ENCODE measurements at places on chromosomes 16 and 17. TPM values are rescaled to one million over a fixed set of nuclear protein-coding genes. Genes with fewer than 3 reads are reported as not detected.

- peaks cover 7% of the 10 kb centered on the region for H3K4me1 ChIP-seq
- no peak overlapping the region for H3K4me3 ChIP-seq
- H3K27ac ChIP-seq, result no peak overlapping the region
- peaks cover 2% of the 10 kb centered on the region for H3K27me3 ChIP-seq
These were observed 193.9 kb downstream of the ZNF18 start for GRCh38 chr17:11803231-11803969.

Gene LSM12
- 57.9 TPM for total RNA-seq

- H3K27me3 ChIP-seq, result peaks cover 4% of the 10 kb centered on the region
- no peak overlapping the region for H3K27ac ChIP-seq
- H3K36me3 ChIP-seq, result no peaks in the 10 kb centered on the region
These were observed 5.2 kb upstream of the LIG3 start for GRCh38 chr17:34974794-34975785.

DNA sequence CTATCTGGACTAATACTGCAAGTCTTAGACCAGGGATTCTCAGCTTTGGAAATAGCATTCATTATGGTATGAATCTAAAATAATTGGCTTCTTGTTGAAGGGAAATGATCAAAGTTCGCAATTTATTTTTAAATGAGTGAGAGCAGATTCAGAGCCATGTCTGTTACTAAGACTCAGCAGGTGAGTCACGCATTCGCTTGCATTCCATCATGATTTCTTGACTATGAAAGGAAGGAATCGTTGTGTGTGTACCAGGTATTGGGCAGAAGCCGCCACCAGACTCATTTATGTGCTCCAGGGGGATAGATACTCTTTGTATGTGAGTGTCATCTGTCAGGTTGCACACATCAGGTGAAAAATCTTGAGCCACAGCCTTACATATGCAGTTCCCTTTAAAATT, 10.8 kb downstream of the GSG1L2 start:
- H3K27ac ChIP-seq, result no peak overlapping the region
- H3K36me3 ChIP-seq, result no peaks in the 10 kb centered on the region
- DNase-seq, result no peak

DNA sequence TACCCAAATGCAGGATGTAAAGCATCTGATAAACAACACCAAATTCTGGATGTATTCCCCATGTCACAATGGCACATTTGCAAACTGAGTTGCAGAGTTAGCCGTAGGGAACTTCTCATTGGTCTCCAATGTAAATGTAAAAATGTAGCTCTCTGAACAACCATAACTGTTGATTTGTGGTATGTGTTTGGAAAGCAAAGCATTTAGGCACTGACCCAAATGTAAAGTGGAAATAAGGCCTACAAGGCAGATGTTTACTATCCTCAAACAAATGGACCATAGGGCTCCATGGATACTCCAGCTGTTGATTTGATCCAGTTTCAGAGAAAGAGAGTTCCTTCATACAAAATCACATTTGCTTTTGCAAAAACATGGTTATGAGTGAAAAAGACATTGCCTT, 223.0 kb upstream of the ELAC2 start:
- H3K4me3 ChIP-seq, result no peak overlapping the region
- DNase-seq, result no peak
- no peaks in the 10 kb centered on the region for H3K4me1 ChIP-seq
- no peaks in the 10 kb centered on the region for H3K27me3 ChIP-seq
- no peak overlapping the region for H3K27ac ChIP-seq
- no peaks in the 10 kb centered on the region for H3K36me3 ChIP-seq

DNA sequence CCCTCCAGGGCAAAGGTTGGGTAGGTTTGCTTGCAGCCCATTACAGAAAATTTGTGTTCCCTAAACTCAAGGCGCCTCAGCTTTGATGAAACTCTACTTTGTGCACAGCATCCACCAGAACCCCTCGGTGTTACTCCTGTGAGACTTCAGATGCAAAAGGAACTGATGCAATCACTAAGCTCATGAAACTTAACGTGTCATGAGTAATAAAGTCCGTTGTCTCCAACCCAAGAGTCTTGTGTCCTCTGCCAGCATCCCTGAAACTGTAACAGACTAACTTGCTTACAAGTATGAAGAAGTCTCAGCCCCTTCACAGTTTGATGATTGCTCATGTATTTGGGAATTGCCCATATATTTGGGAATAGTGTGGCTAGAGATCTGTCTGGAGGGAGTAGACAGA, 74.8 kb upstream of the MARCHF10 start:
- no peak overlapping the region for H3K4me3 ChIP-seq
- no peak for DNase-seq
- no peak overlapping the region for H3K27ac ChIP-seq
- H3K27me3 ChIP-seq, result no peaks in the 10 kb centered on the region
- H3K4me1 ChIP-seq, result no peaks in the 10 kb centered on the region
- no peaks in the 10 kb centered on the region for H3K36me3 ChIP-seq

Gene RNF157
- 17.8 TPM for total RNA-seq

Gene MYCBPAP
- 2.5 TPM for total RNA-seq

- H3K4me1 ChIP-seq, result peaks cover 36% of the 10 kb centered on the region
- H3K36me3 ChIP-seq, result peaks cover 3% of the 10 kb centered on the region
- DNase-seq, result no peak
- H3K4me3 ChIP-seq, result no peak overlapping the region
These were observed 9.7 kb downstream of the CA4 start for GRCh38 chr17:60159479-60159866.

Gene NPB
- total RNA-seq, result 0.96 TPM

GRCh38 chr16:75552951-75553350, 3.1 kb downstream of the TMEM231 start:
- no peak overlapping the region for H3K4me3 ChIP-seq
- H3K27me3 ChIP-seq, result no peaks in the 10 kb centered on the region
- H3K36me3 ChIP-seq, result no peaks in the 10 kb centered on the region
- DNase-seq, result no peak

- H3K27me3 ChIP-seq, result peaks cover 14% of the 10 kb centered on the region
- peak overlapping the region; percentile 99 for H3K27ac ChIP-seq
- H3K36me3 ChIP-seq, result no peaks in the 10 kb centered on the region
These were observed 1.5 kb upstream of the SREBF1 start for GRCh38 chr17:17837966-17838962.

Gene TP53TG3
- total RNA-seq, result not detected

Gene CA7
- total RNA-seq, result 0.64 TPM

All from glutamatergic neuron (in vitro differentiated cells).